Activated CD4-positive, alpha-beta T cell treated with anti-CD3 and anti-CD28 coated beads, Interleukin-2, Interleukin-4, amounts not matched to agents 100 ng/mL and 50 ng/mL, durations not matched to agents 16 hours and 8 hours (primary cell): ENCODE measurements at places on chromosomes 5 and 9.

DNA sequence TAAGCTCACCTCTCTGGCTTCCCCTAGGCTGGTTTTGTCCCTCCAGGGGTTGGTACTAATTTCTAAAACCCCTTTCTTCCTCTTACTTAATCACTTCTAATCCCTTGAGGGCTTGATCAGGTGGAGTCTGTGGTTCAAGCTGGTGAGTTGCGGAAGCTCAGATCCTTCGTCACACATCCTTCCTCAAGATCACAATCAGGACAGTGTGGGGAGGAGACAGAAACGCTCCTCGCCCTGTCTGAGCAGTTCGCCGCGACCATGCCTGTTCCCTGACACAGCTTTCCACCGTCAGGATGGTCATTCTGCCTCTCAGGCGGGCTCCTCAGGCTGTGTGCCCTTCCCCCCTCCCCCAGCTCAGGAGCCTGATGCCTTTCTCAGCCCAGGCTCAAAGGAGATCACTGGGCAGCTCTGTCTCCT, 24.3 kb downstream of the CPLX2 start:
- DNase-seq, result peak; percentile 76

DNA sequence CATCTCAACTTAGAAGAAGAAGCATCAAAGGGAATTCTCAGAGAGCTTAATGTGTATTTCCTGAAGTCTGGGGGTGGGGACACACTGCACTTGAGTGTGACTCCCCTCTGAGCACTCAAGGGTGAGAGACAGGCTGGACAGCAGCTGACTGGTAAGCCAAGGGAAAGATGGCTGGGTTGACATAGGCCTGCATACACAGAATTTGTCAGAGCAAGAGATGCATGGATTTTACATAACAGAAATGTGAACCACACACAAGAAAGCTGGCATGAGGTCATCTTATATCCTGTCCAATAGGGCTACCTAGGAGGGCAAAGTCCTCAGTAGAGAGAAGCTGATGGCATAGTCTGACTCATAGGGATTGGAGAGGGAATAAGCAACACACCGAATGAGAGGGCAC, 114.3 kb upstream of the EPB41L4A start:
- no peak for DNase-seq

GRCh38 chr5:41840251-41840650, 30.0 kb downstream of the OXCT1 start:
- DNase-seq, result no peak

DNA sequence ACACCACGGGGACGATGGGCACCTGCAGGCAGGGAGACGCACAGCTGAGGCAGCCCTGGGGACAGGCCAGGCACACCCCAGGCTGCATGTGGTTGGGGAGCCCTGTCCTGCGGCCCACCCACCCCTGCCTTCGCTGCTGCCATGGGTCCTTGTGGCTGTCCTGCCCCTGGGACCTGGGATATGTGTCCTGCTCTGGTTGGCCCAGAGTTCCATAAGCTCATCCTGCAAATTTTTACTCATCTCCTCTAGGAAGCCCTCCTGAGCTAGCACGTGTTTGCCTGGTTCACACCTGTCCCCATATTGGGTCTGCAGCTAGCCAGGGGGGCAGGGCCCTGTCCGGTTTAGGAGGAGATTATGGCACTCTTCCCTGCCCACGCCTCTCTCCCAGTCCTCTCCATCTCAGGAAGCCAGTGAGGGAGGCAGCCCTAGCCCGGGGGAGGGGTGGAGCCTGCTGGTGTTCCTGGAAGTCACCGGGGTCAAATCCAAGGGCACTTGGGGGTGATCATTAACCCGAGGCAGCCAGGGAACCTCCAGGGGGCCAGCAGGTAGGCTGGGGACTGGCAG, 12.2 kb downstream of the EGFL7 start:
- no peak for DNase-seq

GRCh38 chr5:149423049-149423793, 44.1 kb upstream of the IL17B start:
- no peak for DNase-seq

GRCh38 chr5:168683247-168683926, 104.2 kb upstream of the PANK3 start:
- peak; percentile 28 for DNase-seq

DNA sequence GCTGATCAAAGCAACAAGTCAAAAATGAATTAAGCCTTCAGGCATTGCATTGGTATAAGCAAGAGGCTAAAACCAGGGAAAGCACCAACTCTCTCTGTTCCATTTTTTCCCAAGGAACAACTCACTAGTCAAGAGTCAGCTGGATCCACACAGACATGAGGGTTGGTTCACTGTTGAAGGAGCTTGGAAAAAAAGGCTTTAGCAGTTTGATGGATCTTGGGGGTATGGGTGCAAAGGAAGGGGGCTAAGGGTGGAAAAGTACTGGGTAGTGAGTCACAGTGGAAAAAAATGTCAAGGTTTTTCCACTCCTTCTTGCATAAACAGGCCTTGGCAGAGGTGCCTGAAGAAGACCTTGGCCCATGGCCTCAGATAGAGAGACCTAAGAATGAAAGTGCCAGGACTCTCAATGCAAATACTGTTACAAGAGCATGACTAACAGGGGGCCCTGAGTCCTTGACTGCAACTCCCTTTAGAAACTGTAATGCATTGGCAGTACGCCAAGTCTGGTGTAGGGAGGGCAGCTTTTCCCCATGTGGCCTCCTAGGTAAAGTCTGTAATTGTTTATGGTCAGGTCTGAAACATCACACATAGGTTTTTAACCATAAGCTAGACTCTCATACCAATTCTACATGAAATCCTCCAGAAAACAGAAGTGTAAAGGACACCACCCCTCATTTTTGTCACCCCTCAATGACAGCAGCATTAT, 23.7 kb downstream of the ACTL7A start:
- peak; percentile 54 for DNase-seq

- DNase-seq, result no peak
Observed at GRCh38 chr5:165227515-165227914, 1722.1 kb downstream of the MAT2B start.

- DNase-seq, result no peak
Observed at GRCh38 chr5:85453026-85453349, 1068.3 kb upstream of the EDIL3 start.

- DNase-seq, result no peak
Observed at GRCh38 chr9:94826644-94827410, 100.3 kb downstream of the AOPEP start.

DNA sequence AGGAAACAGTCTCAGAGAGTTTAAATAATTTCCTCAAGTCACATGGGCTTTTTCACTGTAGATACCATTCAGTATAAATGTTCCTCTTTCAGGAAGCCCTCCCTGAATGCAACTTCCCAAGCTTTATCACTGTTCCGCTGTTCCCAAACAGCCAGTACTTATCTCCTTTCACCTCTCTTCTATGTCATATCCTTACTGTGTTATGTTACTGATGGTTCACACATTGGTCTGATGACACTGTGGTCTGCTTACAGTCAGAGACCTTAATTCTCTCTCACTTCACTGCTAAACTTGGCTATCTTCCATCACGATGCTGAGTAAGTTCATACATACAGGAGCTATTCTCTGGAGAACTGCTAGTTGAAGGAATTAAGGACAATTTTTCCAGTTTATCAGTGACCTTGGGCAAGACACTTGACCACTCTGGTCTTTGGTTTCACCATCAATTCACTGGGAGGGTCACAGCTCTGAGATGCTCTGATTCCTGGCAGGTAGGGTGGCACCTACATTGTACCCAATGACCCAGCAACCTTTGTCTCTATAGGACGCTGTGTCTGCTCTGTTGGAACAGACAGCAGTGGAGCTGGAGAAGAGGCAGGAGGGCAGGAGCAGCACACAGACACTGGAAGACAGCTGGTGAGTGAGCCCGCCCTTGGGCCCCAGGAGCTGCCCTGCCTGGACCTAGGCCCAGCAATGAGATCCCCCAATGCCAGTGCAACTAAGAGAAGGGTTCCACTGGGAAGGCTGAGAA, 42.1 kb upstream of the RARS1 start:
- DNase-seq, result no peak

DNA sequence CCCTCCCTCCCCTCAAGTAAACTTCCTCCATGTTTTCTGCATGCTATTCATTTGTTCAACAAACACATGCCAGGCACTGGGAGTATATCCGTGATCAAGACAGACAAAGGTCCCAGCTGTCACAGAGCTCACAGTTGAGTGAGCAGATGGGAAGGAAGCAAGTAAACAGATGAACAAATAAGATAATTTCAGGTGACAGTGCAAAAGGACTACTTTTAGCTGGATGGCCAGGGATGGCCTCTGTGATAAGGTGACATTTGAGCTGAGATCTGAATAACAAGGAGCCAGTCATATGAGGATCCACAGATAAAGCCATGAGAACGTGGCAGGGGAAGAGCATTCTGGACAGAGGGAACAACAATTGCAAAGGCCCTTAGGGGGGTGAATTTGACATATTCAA, 121.7 kb upstream of the RAD23B start:
- DNase-seq, result no peak

DNA sequence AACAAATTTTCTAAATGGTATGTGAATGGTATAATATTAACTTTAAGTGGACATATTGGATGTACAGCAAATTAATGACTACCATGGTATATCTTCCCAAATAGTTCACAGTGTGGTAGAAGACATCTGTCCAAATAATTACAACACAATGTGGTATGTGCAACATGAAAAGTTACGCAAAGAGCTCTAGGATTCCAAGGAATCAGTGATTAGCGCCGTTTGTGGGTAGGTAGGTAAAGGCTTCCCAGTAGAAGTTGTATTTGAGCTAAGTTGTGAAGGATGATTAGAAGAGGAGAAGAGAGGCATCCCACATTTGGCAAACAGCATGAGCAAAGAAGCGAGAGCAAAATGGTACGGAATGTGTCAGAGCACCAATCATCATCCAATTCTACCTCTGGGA, 14.3 kb upstream of the KLF9 start:
- DNase-seq, result no peak

DNA sequence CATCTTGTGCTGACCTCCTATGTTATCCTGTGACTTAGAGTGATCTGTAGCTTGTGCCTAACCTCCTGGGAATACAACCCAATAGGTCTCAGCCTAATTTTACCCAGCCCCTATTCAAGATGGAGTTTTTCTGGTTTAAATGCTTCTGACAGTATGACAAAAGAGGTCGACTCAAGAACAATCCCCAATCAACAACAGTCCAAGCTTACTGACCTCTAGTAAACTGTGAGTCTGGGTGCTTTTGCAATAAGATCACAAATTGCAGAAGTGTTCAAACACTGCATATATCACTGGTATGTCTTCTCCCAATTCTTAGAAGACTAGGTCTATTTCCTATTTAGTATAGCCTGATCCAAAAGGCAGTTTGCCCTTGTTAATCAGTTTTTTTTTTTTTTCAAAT, 323.5 kb upstream of the PTGER4 start:
- no peak for DNase-seq

- no peak for DNase-seq
Observed at GRCh38 chr9:78543353-78543752, 246.4 kb downstream of the PSAT1 start.

GRCh38 chr5:63825984-63826383, 136.3 kb downstream of the HTR1A start:
- DNase-seq, result no peak

DNA sequence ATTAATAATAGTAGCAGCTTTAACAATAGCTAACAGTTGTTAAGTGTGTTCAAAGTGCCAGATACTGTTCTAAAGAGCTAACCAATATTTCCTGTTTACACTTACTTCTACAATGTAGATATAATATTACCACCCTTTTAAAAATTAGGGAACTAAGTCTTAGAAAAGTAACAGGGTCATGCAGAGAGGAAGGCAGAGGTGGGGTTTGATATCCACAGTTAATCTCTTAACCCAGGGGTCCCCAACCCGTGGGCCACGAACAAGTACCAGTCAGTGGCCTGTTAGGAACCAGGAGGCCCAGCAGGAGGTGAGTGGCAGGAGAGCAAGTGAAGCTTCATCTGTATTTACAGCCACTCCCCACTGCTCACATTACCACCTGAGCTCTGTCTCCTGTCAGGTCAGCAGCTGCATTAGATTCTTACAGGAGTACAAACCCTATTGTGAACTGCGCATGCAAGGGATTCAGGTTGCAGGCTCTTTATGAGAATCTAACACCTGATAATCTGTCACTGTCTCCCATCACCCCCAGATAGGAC, 89.1 kb downstream of the ACTL7B start:
- DNase-seq, result no peak

DNA sequence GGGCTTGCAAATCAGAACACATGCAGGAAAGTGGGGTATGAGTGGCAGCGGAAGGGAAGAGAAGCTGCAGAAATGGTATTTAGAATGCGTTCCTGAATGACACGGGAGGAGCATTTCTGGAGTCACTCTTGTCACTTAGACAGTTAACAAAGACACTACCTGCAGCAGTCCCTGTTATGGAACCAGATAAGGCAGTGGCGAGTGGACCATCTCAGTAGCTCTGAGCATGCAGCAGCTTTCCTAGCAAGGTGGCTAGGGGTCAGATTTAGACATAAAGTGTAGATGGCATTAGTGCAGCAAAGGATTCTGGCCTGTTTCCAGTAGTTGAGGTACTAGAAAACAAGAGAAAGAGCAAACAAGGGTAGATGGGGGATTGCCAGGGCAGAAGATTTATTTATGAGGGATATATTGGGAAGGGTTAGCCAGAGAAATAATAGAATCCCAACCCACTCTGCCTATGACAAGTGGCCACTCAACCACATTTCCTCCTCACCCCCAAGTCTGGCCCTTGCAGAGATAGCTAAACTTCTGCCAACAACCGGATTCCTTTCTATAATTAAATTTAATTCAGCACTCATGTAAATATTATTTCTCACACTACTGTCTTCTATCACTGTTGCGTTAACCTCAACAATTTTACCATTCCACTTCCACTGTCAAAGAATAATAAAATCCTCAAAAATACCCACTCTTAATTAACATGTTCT, 201.6 kb downstream of the DCP2 start:
- no peak for DNase-seq

DNA sequence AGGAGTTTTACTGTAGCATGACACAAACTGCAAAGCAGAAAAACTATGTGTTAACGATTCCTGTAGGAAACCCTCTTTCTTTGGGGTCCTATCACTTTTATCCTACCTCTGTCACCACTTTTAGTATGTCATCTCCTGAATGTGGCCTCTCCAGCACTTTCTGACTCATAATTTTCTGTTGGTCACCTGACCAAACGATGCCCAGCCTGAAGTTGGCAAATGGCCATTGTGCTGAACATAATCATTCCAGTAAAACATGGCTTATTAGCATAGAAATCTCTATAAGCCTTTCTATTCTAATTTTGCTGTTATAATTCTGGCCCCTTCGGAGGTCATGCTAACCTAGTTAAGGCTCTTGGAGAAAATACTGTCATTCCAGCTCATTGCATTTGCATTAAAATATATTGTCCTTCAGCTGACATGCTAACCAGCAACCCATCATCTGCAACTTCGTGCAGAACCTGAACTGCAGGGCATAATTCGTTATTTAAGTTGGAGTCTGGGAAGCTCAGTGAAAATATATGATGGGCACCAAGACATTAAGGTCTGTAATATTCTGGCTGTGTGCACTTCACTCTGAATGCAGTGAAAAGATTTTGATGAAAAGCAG, 140.3 kb downstream of the NMUR2 start:
- no peak for DNase-seq

GRCh38 chr9:106305428-106306133, 557.4 kb upstream of the ZNF462 start:
- peak; percentile 10 for DNase-seq

GRCh38 chr5:140418862-140419520, 17.4 kb downstream of the ANKHD1 start:
- no peak for DNase-seq
